Hippocampal formation (tissue), 2 donors: ENCODE measurements at places on chromosomes 12 and 14.

DNA sequence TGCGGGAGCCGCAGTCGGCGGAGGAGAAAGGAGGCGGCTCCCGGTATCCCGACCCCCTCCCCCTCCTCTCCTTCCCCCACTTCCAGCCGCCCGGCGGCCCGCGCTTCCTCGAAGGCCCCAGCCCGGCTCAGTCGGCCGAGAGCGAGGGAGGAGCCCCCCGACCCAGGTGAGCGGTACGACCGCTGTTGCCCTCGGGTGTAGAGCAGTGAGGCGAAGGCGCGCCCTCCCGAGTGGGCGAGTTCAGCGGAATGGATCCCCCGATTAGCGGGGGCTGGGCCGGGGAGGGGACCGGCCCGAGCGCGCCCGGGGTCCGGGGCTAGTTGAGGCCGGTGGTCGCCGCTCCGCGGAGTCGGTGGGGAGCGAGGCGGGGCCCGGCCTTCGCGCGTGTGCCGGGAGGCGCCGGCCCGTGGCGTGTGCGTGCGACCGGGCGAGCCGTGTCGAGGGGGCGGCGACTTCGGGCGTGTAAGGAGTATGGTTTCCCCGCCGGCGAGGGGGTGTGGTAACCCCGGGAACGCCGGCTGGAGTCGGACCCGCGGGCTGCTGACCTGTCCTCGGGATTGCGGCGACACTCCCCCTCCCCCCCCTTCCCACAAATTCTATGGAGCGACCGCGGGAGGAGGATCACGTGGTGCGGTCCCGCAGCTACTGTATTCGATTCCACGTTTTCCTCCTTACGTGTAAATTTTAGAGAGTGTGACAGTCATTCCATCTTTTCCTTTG lies 501 bp downstream of the RIMKLB start:
- no peak for DNase-seq

DNA sequence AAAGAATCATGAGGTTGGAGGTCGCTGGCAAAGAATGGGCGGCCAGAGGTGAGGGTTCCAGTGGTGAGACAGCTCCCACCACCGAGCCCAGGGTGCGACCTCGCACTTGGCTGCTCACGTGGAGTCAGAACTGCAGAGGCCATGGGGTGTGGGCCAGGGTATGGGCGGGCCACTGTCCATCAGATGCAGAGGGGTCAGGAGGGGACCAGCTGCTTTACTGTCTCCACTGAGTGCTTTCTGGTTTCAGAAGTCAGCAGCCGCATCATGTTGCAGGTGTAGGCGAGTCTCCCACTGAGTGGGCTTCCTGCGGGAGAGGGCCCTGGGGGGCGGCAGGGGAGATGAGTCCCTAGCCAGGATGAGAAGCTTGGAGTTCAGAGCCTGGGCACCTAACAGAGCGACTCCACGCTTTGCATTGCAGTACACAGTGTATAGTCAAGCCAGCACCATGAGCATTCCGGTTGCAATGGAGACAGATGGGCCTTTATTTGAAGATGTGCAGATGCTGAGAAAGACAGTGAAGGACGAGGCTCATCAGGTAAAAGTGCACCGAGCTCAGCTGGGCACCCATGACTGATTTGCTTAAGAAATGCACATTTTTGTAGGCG lies 46.9 kb upstream of the DYNC1H1 start:
- no peak for DNase-seq

DNA sequence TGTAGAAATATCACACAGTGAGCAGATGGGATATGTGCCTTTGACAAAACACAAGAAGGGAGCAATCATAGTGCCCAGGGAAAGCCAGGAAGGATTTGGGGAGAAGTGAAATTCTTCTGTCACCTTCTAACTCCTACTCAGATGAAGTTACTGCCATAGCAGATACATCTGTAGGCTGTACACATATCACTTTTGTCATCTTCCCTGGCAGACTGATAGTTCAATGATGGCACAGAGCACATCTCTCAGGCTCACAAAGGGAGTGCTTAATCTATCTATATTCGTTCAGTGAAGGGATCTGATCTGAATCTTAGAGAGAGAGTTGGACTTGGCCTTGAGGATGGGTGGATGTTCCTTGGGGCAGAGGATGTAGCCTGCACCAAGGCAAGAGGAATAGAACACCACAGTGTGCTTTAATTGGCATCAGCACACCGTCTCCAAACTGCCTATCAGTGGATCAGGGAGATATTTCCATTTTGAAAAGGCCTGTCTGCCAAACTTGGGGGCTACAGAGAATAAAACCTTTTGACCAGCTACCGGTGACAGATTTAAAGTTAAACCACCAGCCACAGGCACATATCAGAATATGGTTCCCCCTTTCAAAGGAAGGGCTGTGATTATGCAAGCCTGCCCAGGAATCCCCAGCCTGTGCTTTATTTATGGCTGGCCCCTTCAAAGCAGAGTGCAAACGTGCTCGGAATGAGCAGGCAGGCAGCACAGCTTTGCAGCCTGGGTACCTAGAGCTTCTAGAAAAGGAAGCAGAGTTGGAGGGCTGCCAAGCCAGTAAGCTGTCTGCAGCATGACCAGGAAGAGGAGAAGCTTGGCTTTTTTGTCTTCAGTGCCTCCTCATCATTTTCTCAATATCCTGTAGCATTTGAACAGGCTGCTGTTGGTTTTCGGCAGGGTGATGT lies 165.5 kb upstream of the DYRK2 start:
- peak; percentile 46 for DNase-seq

DNA sequence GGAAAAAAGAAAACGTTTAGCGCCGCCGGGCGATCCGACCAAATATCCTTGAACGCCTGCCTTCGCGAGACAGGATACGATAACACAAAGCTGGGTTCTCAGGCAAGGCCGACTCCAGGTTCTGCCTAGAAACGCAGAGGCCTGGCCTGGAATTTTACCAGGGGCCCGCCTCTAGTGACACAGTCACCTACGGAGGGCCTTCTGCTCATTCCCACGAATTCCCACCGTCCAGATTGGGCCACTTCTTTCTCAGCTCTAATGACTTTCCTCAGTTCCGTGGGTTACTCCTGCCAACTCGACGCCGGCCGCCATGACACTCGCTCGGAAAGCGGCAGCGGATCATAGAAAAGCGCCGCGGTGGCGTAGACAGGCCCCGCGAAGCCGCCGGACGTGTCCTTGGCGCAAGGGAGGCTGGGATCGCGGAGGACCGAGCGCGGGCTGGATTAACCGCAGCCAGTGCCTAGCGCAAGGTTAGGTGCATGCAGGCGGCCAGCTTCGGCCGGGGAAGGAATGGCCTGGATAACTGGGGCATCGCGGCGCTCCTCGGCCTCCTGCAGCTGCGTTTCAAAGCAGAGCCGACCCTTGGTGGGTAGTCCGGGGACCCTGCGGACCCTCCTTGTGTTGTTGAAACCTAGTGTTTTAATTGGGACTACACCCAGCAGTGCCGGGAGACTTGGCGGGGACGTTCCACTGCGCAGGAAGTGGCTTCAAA lies at the start of gene TRIP11:
Gene TRIP11, minus strand, starts transcription at position 341 of the 712 bp plus-strand sequence. CDS start 374 bp downstream, outside the sequence.
- DNase-seq = peak; percentile 93

GRCh38 chr12:6536894-6537579 lies 2.7 kb downstream of the GAPDH start:
- DNase-seq = no peak

GRCh38 chr12:1744932-1745331 lies 54.1 kb downstream of the ADIPOR2 start:
- no peak for DNase-seq

GRCh38 chr12:65662590-65662989 lies 161.7 kb upstream of the HMGA2 start:
- no peak for DNase-seq

DNA sequence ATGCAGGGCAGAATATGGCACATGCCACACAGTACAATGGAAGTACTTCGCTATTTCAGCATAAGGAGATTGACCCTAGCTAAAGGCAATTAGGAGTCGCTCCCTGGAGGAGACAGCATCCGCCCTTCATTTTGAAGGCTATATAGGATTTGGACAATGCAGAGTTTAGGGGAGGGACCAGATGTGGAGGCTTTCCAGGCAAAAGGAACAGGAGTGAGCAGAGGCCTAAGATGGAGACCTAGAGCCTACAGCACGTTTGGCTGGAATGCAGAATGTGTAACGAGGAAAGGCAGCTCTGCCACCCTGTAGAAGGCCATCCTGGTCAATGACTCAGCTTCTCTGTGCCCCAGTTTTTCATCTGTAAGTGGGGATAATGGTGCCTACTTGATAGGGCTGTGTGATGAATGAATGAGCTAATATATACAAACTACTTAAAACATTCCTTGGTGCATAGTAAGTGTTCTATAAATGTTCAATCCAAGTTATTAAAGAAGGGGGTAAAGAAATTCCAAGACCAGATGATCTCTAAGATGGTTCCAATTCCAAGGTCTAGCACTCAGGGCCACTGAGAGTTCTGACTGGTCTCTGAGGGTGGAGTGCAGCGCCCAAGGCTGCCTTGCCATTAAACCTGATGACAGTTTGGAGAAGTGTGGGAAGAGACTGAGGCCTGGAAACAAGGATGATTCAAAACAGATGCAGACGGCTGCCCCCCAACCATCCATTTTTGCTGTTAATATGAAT lies 54.3 kb upstream of the FRMD6 start:
- no peak for DNase-seq

GRCh38 chr14:105419195-105420091 lies at the start of gene MTA1:
Gene MTA1 (plus strand): TSS chr14:105419827. CDS start chr14:105420036, 209 bp downstream.
- no peak for DNase-seq

DNA sequence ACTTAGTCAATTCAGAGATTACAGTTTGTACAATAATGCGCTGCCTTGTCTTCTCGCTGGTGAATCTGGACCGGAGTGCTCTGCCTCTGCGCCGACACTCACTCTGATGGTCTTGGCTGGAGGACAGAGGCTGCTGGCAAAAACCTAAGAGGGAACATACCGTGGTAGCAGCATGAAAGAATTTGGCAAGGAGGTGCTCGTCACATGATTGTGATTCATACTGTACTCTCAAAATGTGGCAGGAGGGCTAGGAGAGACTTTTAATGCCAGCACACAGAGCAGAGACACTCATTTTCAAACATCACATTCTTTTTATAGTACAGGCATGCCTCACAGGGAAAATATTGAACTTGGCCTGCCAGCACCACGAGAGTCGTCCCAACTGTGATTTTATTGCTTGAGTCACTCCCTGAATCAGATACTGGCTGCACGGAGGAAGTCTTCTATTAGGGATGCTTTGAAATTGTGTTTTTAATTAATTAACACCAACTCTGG lies 67.8 kb downstream of the HMGA2 start:
- no peak for DNase-seq

DNA sequence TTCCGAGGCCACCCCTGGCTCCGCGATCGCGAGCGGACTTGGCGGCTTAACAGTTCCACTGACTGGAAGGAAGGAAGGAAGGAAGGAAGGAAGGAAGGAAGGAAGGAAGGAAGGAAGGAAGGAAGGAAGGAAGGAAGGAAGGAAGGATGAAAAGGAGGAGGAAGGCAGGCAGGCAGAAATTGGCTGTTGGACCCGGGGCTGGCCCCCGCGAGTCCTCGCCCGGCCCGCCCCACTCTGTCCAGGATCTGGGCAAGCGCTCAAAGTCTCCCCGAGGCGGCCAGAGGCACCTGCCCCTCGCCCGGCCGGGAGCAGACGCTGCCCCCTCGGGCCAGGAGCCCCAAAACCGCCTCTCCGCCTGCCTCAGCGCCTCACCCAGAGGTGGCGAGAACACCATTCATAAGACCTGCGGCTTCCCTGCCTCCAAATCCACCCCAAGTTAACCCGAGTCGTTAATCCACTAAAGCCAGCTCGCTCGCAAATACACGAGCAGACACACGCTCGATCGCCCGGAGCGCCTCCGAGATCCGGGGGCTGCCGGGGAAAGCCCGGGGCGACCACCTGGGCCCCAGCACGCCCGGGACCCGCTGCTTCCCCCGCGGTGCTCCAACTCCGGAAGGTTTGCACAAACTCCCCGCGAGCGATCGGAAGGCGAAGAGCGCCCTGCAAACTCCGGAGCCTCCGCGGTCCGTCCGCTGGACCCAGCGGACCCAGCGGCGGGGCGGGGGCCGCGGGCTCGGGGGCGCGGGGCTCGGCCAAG lies 844 bp downstream of the DPF3 start:
- DNase-seq = peak; percentile 13

GRCh38 chr14:30759172-30760125 lies 114.9 kb upstream of the COCH start:
- no peak for DNase-seq

- no peak for DNase-seq
These were observed 19.0 kb downstream of the NOC4L start for GRCh38 chr12:132163041-132163910.

DNA sequence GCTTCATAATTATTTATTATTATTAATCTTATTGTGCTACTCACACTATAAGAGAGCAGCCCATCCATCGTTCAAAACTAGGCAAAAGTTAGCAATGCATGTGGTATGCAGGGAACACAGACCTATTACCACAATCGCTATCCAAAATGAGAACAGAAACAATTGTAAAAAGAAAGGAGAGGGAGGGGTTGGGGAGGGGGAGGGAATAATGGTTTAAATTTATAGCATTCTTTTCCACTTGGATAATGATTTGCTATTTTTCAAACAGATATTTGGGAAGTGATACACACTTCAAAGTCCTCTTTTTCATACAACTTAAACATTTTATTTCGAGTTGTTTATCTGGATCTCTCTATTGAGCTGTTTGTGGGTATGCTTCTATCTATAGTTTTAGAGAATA lies 248.6 kb upstream of the SOX5 start:
- no peak for DNase-seq

DNA sequence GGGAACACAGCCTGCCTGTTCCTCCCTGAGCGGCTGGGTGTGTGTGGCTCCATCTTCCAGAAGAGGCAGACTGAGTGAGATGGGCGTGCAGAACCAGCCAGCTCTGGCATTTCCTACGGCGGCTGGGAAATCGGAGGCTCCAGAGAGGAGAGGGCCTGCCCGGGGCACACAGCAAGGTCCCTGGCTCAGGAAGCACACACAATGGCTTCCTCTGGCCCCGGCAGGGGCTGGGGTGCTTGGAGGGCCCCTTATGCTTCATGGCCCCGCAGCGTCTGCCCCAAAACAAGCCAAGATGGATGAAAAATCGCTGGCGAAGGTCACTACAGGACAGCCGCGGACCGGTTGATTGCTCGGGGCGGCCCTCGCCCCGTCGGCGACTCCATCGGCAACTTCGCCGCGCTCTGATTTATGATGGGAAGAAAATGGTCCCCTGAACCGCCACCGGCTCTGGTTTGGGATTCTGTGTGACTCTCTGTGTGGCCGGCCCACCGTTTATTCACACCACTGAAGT lies 191.5 kb upstream of the C14orf180 start:
- DNase-seq = no peak

- DNase-seq = no peak
These were observed 404.4 kb upstream of the RGS6 start for GRCh38 chr14:71527838-71528237.

GRCh38 chr12:116539905-116540482 lies 19.2 kb upstream of the MAP1LC3B2 start:
- DNase-seq = peak; percentile 36
